ENCODE measurements at places on chromosomes 6 and 20.

DNA sequence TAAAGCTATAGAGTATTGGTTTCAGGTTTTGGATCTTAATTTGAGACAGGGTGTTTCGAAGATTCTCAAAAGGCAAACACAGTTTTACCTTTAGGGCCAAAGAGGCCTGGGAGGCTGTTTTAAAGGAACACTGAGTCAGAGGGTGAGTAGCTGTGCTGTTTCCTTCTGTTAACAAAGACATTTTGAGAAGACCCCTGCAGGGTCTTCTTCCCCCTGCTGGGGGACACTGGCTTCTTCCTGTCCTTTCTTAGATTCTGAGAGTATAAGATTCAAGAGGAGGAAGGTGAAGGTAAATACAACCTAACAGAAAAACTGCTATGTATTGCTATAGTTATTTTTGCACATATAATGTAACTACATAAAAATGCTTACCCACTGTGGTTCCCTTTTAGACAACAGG is 19.0 kb downstream of the HS3ST5 start:
- DNase-seq = no peak

DNA sequence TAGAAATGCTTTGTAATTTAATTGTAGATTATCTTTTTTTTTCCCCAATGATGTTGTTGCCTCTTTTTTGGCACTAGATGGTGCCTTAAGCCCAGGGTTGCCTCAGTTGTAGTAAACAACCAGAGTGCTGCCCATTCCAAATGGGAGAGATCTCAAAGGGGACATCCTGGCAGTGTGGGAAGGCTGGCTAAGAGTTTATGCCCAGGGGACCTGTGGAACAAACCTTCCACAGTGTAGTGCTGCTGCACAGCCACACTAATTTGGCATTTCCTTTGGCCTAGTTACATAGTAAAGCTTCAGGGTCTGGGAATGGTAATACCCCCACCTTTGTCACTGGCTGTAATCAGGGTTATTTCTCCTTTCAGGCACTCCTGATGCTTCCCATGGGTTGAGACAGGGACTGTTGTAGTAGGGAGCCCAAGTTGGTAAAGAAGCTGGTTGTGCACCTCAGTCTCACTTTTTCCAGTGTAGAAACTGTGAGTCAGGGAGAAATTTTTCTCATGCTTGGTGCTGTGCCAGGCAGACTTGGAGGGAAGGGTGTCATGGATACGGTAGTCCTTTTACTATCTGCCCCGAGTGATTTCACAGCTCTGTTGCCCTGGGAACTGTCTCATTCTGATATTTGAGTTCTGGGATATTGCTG is 177.8 kb upstream of the ECI2 start:
- DNase-seq = no peak

DNA sequence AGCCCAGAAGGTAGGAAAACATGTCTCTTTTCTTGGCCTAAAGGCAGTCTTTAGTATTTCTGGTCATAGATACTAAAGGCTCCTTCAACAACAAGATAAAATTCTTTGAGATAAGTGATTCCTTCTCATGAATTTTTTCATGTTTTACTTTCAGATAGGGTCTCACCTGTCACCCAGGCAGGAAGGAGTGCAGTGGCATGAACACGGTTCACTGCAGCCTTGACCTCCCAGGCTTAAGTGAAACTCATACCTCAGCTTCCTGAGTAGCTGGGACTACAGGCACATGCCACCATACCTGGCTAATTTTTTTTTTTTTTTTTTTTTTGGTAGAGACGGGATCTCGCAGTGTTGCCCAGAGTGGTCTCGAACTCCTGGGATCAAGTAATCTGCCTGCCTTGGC is 9.1 kb downstream of the PNLDC1 start:
- DNase-seq = no peak

DNA sequence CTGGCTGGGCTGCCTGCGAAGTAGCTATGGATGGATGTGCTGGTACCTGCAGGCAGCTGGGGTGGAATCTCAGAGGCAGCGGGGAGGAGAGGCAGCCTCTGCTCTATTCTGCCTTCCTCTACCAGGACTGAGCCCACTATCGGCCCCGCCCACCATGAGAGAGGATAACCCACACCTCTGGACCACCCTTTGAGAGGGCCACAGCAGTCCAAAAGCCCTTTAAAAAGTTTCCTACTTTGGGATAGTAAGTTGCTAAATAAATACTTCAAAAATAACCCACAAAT is 36.1 kb downstream of the EZR start:
- no peak for DNase-seq

- DNase-seq = peak; percentile 67
These were observed 8.6 kb upstream of the BTNL2 start for GRCh38 chr6:32415521-32416019.

- no peak for DNase-seq
These were observed 126.2 kb downstream of the IPCEF1 start for GRCh38 chr6:154230393-154230792.

- DNase-seq = no peak
These were observed 419 bp upstream of the SNHG17 start for GRCh38 chr20:38435555-38435939.

- DNase-seq = no peak
These were observed 125.3 kb downstream of the BTBD9 start for GRCh38 chr6:38514399-38514798.

- no peak for DNase-seq
These were observed 30.8 kb downstream of the ZNF391 start for GRCh38 chr6:27419363-27419762.

- no peak for DNase-seq
These were observed 35.2 kb downstream of the XRN2 start for GRCh38 chr20:21338291-21338690.

- no peak for DNase-seq
These were observed 234.5 kb upstream of the ZNF217 start for GRCh38 chr20:53828088-53828681.

GRCh38 chr20:48544402-48545339 is 283.1 kb downstream of the PREX1 start:
- DNase-seq = no peak

DNA sequence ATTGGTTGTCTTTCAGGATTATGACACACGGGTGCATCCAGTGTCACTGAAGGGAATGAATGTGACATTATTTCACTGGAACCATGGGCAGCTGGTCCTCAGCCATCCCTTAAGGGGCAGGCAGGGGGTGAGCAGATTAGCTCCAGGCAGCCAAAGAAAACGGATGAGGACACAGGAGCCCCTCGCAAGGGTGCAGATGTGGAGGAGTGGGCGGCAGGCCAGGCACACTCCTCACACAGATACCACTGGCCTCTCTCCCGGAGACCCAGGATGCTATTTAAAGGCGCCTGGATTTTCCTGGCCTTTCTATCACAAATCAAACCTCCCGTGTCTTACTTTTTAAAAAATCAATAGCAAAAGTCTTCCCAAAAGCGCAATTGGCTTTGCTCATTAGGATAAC is 210.4 kb downstream of the TAF4 start:
- DNase-seq = no peak

- DNase-seq = peak; percentile 62
These were observed 31.2 kb upstream of the NFATC2 start for GRCh38 chr20:51573576-51574243.

- DNase-seq = no peak
These were observed 63.6 kb downstream of the MRPL14 start for GRCh38 chr6:44063561-44064059.

DNA sequence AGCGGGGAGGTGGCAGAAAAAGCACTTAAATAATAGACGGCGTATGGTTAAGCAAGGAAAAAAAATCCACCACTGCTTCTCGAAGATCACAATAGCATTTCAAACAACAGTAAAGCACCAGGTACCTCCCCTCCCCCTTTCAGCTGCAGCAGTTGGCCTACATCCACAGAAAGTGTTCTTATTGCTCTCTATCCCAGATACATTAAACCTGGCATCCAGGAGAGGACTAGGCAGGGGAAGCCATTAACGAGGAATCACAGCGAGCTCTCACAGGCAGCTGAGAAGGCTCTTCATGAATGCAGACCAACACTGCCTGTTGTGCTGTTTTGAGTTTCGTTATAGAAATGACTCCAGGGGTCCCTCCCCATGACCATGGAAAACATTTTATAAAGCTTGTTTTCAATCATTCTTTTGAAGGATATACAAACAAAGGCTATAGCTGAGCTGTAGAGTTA is 11.8 kb downstream of the FYN start:
- no peak for DNase-seq

- peak; percentile 36 for DNase-seq
These were observed 80.4 kb upstream of the ZNF184 start for GRCh38 chr6:27553123-27553904.

DNA sequence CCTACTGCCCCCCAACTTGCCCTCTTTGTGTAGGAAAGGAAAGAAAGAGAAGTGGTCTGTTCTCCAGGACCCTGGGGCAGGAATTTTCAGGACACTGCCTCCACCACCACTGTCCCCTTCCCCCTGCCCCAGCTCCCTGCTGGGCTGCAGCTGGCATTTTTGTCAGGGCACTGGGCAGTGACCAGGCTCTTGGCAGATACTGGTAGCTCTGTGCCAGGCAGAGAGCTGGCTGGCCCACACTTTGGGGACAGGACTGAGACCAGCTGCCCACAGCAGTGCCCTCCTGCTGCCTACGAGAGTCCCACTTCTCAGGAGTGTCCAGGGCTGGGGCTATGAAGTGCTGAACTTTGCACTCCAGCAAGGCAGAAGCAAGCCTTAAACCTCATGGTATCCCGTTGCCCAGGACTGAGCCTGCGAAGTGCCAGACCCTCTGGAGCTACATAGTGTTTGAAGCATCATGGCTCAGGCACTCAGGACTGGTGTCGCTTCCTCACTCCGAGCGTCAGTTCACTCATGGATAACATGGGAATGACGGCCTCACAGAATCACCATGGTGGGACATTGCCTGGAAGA is 19.3 kb downstream of the SLC13A3 start:
- DNase-seq = no peak

DNA sequence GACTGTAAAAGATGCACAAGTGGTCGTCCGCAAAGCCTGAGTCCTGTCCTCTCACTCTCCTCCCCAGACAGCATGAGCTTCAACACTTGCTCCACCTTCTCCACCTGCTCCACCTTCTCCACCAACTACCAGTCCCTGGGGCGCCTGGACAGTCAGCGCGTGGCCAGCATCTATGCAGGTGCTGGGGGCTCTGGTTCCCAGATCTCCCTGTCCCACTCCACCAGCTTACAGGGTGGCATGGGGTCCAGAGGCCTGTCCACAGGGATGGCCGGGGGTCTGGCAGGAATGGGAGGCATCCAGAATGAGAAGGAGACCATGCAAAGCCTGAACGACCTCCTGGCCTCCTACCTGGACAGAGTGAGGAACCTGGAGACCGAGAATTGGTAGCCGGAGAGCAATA is 162.2 kb upstream of the NT5E start:
- no peak for DNase-seq

GRCh38 chr20:4545526-4545925 is 176.2 kb upstream of the PRND start:
- no peak for DNase-seq

GRCh38 chr6:143754204-143754603 is 76.4 kb downstream of the PHACTR2 start:
- DNase-seq = no peak

DNA sequence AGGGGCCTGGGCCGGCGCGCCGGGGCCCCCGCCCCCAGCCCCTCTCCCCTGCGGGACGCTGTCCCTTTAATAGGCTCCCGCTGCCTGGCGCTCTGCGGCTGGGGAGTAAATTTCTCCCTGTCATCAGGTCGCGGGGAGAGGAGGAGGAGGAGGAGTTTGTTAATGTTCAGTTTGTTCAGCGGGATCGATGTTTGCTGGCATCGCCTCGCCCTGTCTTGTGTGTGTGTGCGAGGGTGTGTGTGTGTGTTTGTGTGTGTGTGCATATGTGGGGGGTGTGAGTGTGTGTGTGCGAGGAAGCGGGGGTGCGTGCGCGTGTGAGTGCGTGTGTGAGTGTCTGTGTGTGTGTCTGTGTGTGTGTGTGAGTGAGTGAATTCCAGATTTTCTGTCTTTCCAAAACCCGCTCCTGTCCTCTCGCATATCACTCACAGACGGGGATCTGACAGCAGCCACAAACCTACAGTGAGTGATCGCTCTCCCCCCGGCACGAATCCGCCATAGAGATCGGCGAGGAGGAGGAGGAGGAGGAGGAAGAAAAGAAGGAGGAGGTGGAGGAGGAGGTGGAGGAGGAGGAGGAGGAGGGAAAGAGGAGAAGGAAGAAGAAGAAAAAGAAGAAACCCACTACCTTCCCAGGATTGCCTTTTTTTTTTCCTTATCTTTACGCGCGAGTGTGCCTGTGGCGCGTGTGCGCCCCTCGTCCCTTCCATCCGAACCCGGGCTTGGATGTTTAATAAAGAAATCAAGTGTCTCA is at the start of gene TSHZ2:
Gene TSHZ2, plus strand, starts transcription at position 169 of the 748 bp plus-strand sequence. CDS start 936 bp downstream, outside the sequence.
- DNase-seq = peak; percentile 85

DNA sequence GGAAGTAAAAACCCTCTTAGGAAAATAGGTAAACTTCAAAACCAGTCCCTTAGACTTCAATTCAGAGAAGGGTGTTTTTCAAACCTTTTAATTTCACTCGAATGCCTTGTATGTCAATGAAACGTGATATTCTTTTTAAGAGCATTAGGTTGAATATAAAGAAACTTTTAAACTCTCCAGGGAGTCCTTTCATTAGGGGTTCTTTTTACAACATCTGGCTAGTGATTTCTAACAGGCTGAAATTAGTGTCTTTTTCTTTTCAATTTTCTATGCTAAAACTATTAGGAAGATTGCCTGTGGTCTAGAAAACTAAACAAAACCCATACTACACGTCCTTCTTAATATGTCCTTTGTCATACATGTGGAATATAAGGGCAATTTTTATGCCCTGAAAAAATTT is 569.7 kb upstream of the CITED2 start:
- DNase-seq = no peak

DNA sequence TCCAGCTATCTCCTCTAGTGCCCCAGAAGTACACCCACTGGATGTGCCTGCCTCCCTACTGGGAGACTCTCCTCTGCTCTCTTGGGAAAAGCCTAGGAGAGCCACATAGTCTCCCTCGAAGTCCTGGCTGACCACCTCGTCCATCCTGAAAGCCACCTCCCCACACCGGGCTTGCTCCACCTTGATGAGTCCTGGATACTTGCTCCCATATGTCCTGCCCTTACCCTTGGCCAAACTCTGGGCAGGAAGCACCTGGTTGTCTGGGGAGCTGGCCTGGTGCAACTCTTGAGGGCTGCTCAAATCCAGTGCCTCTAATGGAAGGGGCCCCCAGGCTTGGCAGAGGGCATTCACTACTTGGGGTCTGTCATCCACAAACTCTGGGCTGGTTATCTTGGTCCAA is 19.3 kb downstream of the KIAA1755 start:
- DNase-seq = no peak
